ENCODE measurements at places on chromosomes 13 and 19. TPM values are rescaled to one million over a fixed set of nuclear protein-coding genes. Genes with fewer than 3 reads are reported as not detected.

DNA sequence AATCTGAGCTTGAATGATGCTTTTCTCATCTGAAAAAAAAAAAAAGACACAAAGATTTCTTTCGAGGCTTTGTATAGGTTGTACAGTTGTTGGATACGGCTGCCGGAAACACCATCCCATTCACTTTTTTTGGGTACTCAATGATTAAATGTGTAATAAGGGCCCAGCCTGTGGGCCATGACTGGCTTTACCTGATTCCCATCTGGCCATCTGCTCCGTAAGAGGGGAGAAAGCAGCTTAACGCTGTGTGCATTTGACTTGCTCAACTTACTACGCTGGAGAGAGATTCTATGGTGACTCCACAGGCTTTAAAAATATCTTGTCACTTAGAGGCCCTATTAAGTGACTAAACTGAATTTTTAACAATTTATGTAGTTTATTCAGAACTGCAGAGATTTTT lies 731 bp downstream of the ZNF558 start:
- no peaks in the 10 kb centered on the region for H3K36me3 ChIP-seq
- no peak overlapping the region for H3K27ac ChIP-seq
- H3K4me1 ChIP-seq, result no peaks in the 10 kb centered on the region
- DNase-seq, result no peak
- H3K4me3 ChIP-seq, result peak overlapping the region; percentile 62
- no peaks in the 10 kb centered on the region for H3K27me3 ChIP-seq

DNA sequence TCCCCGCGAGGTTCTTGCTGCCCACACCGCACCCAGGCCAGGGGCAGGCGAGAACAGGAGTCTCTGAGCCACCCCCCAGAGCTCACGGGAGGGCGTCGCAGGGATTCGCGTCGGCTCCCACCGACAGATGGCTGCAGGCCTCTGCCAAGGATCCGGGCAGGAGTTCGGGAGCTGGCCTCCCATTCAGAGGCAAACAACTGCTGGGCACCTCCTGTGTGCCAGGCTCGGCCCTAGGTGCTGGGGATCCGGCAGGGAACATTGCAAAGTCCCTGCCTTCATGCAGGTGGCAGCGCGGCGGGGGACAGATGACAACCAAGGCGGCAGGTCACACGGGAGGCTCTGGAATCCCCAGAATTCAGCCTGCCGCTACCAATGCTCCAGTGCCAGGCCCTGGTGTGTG lies 25.3 kb downstream of the LRRC4B start:
- no peaks in the 10 kb centered on the region for H3K27me3 ChIP-seq
- no peaks in the 10 kb centered on the region for H3K4me1 ChIP-seq
- no peak overlapping the region for H3K4me3 ChIP-seq
- H3K36me3 ChIP-seq, result no peaks in the 10 kb centered on the region
- no peak for DNase-seq
- no peak overlapping the region for H3K27ac ChIP-seq

DNA sequence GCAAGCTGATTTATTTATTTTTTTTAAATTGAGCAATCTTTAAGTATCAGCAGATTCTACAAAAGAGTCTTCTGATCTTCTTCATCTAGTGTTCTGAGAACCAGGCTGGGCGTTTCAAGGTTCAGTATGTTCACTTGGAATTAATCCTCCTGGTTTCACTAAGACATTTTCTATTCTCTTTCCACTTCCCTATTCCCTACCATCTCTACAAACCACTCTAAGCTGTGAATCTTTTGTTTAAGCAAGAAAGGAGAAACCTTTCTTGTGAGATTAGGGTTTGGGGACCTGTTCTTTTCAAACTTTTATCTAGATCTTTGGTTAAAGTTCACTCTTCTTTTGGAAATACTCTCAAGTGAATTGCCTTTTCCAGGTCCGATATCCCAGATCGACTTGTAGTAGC lies 59.3 kb downstream of the URI1 start:
- no peaks in the 10 kb centered on the region for H3K4me1 ChIP-seq
- DNase-seq, result no peak
- no peaks in the 10 kb centered on the region for H3K36me3 ChIP-seq
- H3K27me3 ChIP-seq, result no peaks in the 10 kb centered on the region
- no peak overlapping the region for H3K4me3 ChIP-seq
- H3K27ac ChIP-seq, result no peak overlapping the region

DNA sequence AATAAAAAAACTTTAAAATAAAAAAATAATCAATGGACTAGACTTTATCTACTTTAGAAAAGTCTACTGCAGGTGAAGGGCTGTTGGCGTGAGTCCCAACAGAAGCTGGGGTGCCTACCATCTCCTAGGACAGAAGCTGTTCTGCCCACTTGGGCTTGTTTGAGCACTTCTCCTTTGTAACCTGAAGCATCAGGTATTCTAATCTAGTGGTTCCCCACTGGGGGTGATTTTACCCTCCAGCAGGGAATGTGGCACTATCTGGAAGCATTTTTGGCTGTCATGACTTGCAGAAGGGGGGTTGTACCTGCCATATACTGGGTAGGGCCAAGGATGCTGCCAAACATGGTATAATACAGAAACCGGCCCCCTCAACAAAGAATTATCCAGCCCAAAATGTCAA lies 16.2 kb upstream of the DOCK9 start:
- H3K36me3 ChIP-seq, result no peaks in the 10 kb centered on the region
- no peak overlapping the region for H3K4me3 ChIP-seq
- no peaks in the 10 kb centered on the region for H3K27me3 ChIP-seq
- no peak overlapping the region for H3K27ac ChIP-seq

GRCh38 chr19:5054551-5055456 lies 85.9 kb downstream of the KDM4B start:
- no peaks in the 10 kb centered on the region for H3K4me1 ChIP-seq
- no peak overlapping the region for H3K27ac ChIP-seq
- no peak for DNase-seq

DNA sequence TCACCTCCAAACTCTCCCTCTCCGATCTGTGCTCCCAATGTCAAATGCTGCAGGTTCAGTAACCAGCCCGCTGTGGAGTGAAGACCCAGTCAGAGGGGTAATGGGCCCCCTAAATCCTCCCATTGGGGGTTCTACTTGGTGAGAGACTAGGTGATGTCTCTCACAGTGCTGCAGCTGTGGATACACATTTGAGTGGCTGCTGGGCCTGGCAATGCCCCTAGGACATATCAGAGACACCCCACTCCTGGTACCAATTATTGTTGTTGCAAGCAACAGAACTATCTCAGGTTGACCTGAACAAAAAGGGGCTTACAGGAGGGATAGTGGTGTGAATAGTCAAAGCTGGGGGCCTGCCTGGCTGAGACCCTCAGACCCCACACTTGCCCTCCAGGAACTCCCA lies 4.6 kb downstream of the MATK start:
- no peaks in the 10 kb centered on the region for H3K4me1 ChIP-seq
- H3K36me3 ChIP-seq, result no peaks in the 10 kb centered on the region
- no peak for DNase-seq
- H3K27ac ChIP-seq, result no peak overlapping the region
- H3K27me3 ChIP-seq, result no peaks in the 10 kb centered on the region

ATP12A gene
- polyA plus RNA-seq, result 0.38 TPM

Data from aorta (tissue), 5 donors.